ENCODE measurements at places on chromosomes 6 and 20. TPM values are rescaled to one million over a fixed set of nuclear protein-coding genes. Genes with fewer than 3 reads are reported as not detected.

The UST gene
- 17.1 TPM for total RNA-seq

The DNAAF9 gene
- 9.1 TPM for total RNA-seq

The TRIM40 gene
- total RNA-seq = not detected

The OLIG3 gene
- total RNA-seq = not detected

The OXT gene
- total RNA-seq = not detected

The NNAT gene
- total RNA-seq = 7.8 TPM

The POU5F1 gene
- 8.5 TPM for total RNA-seq

The CD24 gene
- total RNA-seq = 80.7 TPM

The GPR6 gene
- total RNA-seq = not detected

The MYBL2 gene
- total RNA-seq = 0.97 TPM

The LY6G6F gene
- not detected for total RNA-seq

The PREX1 gene
- total RNA-seq = 4.7 TPM

The SPATA2 gene
- total RNA-seq = 8.7 TPM

The ETV7 gene
- 12.0 TPM for total RNA-seq

The CST4 gene
- not detected for total RNA-seq

The LRRN4 gene
- total RNA-seq = not detected

The HLA-DQB1 gene
- total RNA-seq = 1.6 TPM

The HAO1 gene
- not detected for total RNA-seq

The PAQR8 gene
- 3.4 TPM for total RNA-seq

The DNAH8 gene
- 0.23 TPM for total RNA-seq

The NKX2-4 gene
- not detected for total RNA-seq

The FAXC gene
- total RNA-seq = 1.6 TPM

The TAGAP gene
- total RNA-seq = 1.2 TPM

The SNX3 gene
- total RNA-seq = 96.4 TPM

The OR12D3 gene
- total RNA-seq = not detected

The PTPRK gene
- total RNA-seq = 66.9 TPM

The RUNX2 gene
- 2.6 TPM for total RNA-seq

The FOXQ1 gene
- 101 TPM for total RNA-seq

The C20orf202 gene
- not detected for total RNA-seq

The TFB1M gene
- total RNA-seq = 11.7 TPM

The WFDC5 gene
- 409 TPM for total RNA-seq

The FOXC1 gene
- 27.4 TPM for total RNA-seq

The TENT5A gene
- 36.4 TPM for total RNA-seq

The CCM2L gene
- total RNA-seq = 3.4 TPM

The TAAR9 gene
- total RNA-seq = not detected

The NRSN1 gene
- total RNA-seq = not detected

The EYA4 gene
- total RNA-seq = 0.23 TPM

The ABHD16B gene
- total RNA-seq = not detected

Data from suprapubic skin (tissue), 4 donors.